Mammary epithelial cell (primary cell): ENCODE measurements at places on chromosomes 16 and 17. TPM values are rescaled to one million over a fixed set of nuclear protein-coding genes. Genes with fewer than 3 reads are reported as not detected.

GRCh38 chr16:84508502-84508901, 4.0 kb upstream of the MEAK7 start:
- DNase-seq: no peak

DNA sequence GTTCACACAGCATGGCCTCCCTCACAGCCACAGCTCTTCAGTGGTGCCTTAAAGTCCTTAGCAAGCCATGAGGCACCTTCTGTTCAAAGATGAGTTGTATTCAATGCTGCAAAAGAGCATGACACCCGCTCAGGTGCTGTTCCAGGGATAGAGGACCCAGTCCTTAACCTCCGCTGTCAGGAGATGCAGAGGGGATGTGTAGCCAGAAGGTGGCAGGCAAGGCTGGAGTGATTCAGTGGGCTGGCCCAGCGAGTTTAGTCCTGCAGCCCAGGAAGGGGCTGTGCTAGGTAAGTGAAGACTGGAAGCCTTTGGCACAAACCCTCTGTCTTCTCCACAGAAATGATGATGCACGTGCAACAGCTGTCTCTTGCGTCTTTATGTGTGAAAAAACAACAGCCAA, 25.0 kb upstream of the ADAM11 start:
- no peak for DNase-seq

DNA sequence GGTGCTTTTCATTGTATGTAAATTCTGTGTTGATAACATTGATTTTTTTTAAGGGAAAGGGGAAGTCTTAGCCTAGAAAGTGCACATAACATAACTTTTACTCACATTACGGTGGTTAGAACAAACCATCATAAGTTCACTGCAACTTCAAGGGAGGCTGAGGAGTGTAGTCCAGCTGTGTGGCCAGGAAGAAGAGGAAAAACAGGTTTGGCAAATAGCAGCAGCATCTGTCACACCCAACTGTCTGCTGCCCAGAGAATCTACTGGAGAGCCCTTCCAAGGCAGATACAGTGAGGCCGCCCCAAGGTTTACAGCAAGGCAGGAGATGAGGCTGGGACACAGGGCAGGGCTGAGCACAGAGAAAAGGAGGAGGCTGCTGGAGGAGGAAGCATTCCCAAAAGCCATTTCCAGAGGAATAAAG, 60.6 kb downstream of the AIPL1 start:
- DNase-seq: peak; percentile 95

DNA sequence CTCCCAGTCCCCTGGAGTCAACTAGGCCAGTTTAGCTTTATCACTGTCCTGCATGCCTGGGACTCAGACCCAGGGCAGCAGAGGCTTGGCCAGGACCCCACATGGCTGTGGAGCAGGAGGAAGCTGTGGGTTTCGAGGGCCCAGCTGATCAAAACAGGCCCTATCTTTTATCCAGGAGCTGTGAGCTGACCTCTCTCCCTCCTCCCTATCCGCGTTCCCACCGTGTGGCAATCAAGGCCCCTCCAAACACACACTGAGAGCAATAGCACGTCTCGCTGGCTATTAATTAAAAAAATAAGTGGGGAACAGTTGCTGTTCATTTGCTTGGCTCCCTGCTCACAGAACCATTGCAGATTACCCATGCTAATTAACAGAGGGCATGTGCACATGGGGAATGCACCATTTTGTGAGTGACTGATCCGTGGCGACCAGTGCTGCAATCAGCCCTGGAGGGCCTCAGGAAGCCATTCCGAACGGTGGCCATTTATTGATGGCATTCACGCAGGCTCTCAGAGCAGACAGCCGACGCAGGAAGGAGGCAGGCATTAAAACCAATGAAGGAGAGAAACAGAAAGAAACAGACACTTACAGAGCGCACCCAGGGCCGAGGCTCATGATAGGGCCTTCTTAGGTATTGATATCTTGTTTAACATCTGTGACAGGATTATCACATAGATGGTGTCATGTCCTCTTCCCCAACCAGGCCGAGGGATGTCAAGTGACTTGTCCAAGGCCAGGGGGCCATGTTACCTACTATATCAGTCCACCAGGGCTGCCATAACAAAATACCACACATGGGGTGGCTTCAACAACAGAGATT, 157.1 kb downstream of the KATNIP start:
- DNase-seq: no peak

- peak; percentile 57 for DNase-seq
Observed at GRCh38 chr16:28092721-28093384, 29.3 kb upstream of the GSG1L start.

- no peak for DNase-seq
Observed at GRCh38 chr16:53632526-53632925, 71.1 kb downstream of the RPGRIP1L start.

- DNase-seq: no peak
Observed at GRCh38 chr16:24986512-24987303, 28.5 kb downstream of the ARHGAP17 start.

GRCh38 chr17:77802811-77803220, 155.7 kb upstream of the TNRC6C start:
- DNase-seq: no peak

DNA sequence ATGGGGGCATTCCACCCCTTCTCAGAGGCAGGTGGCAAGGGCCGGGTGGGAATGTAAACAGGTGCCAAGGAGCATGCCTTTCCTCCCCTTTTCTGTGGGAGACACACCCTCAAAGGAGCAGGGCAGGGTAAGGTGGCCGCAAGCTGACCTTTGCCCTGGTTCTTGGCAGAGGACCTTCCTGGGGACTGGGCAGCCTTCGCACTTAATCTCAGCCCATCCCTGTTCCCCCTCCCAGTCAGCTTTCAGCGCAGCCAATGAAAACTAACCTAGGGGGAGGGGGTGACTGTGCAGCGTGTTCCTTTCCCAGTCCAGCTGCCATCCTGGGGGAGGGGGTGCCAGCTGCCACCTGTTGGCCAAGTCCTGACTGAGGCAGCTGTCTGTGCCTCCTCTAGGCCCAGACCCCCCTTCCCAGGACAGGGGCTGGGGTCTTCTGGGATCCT, 2.8 kb downstream of the TRAF4 start:
- peak; percentile 43 for DNase-seq

- DNase-seq: no peak
Observed at GRCh38 chr17:37774504-37774903, 29.6 kb upstream of the HNF1B start.

GRCh38 chr16:85370543-85370880, 242.6 kb upstream of the GSE1 start:
- DNase-seq: no peak

GRCh38 chr17:7854078-7854777, 638 bp upstream of the TMEM88 start:
- no peak for DNase-seq

GRCh38 chr16:84093120-84093878, 23.4 kb downstream of the MBTPS1 start:
- no peak for DNase-seq

- DNase-seq: no peak
Observed at GRCh38 chr16:89269805-89270665, 52.5 kb downstream of the ZNF778 start.

DNA sequence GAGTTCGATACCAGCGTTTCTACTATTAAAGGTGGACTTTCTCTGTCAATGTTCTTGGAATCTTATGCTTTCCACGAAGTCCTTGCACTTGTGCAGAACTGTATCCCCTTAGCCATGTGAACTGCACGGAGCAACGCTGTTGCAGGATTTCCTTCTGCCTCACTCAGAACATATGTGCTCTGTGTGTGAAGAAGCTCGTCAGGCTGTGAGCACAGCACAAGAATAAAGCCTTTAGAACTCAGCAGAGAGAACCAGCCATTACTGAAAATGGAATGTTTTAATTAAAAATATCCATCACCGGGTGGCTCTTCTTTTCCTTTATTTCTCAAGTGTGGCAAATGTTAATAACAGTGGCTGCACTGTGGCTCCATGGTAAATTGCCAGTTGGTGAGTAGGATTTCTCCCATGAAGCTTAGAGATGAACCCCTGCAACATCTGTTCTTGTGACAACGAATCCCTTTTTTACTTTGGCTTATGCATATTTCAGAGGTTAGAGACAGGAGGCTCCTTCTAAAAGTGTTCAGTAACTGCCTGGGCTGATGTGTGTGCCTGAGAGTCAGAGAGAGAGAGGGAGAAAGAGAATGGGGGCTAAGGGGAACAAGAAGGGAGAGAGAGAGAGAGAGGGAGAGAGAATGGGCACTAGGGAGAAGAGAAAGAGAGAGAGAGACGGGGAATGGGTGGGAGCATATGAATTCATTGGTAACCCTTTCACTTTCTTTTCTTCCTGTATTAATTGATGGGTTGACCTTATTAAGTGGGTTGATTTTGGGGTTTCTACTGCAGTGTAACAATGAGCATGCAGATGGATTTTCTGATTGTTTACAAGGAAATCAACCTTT, 50.0 kb downstream of the RPTOR start:
- no peak for DNase-seq

DNA sequence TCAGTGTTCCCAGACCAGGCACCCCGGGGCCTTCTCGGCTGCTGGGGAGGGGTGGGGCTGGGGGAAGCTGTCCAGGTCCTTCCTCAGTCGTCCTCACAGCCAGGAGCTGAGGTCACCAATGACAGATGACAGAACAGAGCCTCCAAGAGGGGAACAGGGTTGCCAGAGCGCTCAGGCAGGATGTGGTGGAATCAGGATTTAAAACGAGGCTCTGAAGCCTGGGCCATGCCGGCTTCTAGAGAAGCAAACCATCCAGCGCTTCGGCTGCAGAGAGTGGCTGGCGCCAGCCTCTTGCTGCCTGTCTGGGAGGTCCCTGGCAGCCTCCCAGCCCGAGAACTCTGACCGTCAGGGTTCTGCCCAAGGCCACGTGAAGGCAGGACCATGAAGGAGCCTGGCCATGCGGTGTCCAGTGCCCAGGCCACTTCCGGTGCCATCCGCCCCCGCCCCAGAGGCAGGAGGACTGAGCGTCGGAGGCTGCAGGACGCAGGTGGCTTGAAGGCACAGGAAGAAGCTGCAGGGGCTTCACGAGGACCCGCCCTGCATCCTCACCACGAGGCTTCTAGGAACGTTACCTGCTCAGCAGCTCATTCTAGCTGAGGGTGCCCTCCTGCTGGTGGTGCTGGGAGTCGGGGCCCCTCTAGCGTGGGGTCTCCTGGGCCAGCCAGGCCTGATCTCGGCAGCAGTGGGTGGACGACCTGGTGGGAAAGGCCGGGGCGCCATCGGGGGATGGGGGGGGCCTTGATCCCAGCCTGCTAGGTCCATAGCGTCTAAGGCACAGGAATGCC, 78.5 kb downstream of the KLHDC4 start:
- no peak for DNase-seq

GRCh38 chr16:82150549-82150948, 19.5 kb downstream of the MPHOSPH6 start:
- no peak for DNase-seq

DNA sequence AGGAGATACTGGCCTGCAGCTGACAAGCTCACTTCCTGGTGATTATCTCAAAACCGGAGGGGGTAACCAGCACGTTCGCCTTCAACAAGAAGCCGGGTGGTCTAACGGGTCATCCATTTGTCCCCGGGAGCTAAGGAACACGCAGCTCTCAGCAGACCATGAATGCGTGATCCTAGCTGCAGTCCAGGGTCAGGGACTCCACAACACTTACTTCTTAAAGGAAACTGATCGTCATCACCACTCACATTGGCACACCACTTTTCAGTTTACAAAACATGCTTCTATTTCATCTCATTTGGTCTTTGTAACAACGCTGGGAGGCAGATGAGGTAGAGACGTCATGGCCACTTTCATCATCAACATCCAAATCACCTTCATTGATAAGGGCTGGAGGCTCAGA, 25.2 kb downstream of the COTL1 start:
- DNase-seq: no peak

DNA sequence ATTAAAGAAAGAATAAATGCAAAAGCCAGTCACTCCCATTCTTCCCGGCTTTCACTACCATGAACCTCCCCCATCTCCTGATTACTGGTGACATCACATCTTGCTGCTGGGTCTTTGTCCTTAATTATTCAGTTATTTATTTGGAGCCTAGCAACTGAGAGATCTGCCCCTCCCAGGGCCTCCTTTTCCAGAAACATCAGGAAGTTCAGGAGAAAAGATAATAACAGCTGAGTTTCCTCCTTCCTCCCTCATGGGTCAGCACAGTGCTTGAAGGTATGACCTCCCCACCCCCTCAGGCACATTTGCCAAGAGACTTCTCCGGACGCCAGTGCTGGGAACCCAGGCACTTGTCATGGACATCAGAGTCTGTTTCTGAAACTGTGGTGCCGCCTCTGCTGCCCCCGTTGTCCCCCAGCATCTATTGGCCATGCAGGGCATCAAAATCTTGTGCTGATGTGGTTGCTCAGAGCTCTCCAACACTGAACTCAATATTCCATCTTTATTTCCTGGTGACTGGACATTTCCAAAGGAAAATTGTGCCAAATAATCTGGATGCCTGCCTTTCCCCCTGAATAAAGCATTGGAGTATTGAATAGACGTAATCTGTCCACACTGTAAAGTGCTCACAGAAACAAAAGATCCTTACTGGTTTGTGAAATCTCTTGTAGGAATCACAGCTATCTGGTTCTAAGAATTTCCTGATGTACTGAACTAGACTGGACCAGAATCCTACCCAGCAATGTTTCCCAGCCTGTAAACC, 71.8 kb downstream of the ZNF18 start:
- no peak for DNase-seq

GRCh38 chr17:17343896-17344506, 40.8 kb downstream of the NT5M start:
- DNase-seq: no peak

DNA sequence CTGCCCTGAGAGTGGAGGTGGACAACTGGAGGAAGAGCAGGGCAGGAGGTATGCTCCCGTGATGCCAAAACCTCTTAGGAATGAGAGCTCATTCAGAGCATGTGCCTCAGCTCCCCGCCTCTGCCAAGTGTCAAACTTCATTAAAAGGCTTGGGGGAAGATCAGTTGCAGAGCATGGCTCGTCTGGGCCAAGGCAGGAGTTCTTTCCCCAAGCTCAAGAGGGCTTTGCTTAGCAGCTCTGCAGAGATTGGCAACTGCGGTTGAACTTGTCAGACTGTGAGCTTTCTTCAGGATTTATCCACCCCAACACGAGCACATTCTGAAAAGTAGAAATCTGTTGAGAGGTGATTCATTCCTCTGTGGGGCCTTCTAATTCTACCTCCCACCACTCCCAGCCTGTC, 248.1 kb downstream of the HS3ST3A1 start:
- no peak for DNase-seq

The HCRT gene
- total RNA-seq: not detected

The ABCC11 gene
- 0.50 TPM for total RNA-seq

The RPUSD1 gene
- total RNA-seq: 28.7 TPM

The WFDC1 gene
- total RNA-seq: not detected in 2 replicates

The GPRC5C gene
- total RNA-seq: 35.0 TPM

The TBC1D3E gene
- not detected in 2 replicates for total RNA-seq

The MARCHF10 gene
- total RNA-seq: under 0.01 TPM

The CNTNAP4 gene
- total RNA-seq: 7.7 and 17.7 TPM in 2 replicates

The MYH8 gene
- total RNA-seq: not detected

The CDK12 gene
- total RNA-seq: 44.5 TPM

The DPEP3 gene
- total RNA-seq: not detected

The RSKR gene
- total RNA-seq: 3.0 TPM

The SPATA32 gene
- total RNA-seq: not detected

The HLF gene
- 0.21 and 0.32 TPM in 2 replicates for total RNA-seq

The BAIAP3 gene
- total RNA-seq: 1.3 TPM

The MEFV gene
- total RNA-seq: not detected in 2 replicates

The CCR7 gene
- total RNA-seq: 0.17 TPM

The PLD2 gene
- total RNA-seq: 35.4 and 42.9 TPM in 2 replicates
